Fibroblast of skin of left quadriceps (primary cell): ENCODE measurements at places on chromosomes 16 and 17.

DNA sequence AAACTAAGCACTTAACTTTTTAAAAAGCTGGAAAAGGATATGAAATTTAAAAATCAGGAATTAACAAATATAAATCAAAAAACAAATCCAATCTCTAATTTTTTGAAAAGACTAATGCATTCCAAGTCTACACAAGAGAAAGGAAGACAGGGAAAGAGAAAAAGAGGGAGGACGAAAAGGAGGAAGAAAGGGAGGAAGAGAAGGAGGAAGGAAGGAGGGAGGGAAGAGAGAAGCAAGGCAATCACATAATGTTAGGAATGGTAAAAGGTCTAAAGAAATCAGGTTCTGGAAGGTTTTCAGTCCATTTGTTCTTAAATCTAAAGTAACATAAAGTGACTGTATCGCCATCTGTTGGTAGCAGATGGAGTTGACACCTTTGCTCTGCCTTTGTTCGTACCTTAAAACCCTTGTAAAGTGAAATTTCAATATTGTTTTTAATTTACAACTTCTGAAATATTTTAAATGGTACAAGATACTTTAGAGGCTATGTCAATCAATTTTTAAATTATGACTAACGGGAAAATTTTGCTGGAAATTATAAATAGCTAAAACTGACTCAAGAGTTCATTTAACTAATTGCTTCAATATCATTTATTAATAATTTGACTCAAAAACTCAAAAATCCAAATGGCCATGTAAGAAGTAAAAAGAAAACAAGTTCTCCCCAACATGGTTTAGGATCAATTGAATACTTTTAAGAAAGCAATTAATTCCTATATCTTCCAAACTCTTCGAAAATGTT, 20.4 kb upstream of the CDYL2 start:
- DNase-seq = peak; percentile 27

GRCh38 chr16:56414366-56414765, 11.0 kb downstream of the AMFR start:
- DNase-seq = no peak

DNA sequence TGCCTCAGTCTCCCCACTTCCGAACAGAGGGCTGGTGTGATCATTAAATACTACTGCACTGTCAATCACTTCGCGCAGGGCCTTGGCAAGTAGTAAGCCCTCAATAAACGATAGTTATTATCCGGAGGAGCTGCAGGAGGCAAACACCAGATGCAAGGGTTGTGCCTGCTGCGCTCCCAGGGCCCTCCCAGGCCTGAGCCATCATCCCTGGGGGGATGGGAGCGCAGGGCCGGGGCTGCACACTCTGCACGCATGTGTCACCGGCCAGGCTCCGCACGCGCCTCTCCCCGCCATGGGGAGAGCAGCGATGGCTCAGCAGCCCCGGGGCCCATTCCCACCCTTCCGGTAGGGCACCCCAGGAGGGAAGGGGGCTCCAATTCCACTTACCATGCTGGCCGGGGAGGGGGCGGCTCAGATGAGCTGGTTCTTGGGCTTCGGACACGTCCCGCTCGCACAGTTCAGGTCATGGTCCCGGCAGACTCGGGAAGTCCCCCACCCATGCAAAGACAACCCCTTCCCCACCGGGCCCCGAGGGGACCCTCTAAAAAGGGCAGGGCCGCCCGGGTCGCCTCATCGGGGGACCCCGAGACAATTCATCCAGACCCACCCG, 681 bp downstream of the XPO6 start:
- no peak for DNase-seq

DNA sequence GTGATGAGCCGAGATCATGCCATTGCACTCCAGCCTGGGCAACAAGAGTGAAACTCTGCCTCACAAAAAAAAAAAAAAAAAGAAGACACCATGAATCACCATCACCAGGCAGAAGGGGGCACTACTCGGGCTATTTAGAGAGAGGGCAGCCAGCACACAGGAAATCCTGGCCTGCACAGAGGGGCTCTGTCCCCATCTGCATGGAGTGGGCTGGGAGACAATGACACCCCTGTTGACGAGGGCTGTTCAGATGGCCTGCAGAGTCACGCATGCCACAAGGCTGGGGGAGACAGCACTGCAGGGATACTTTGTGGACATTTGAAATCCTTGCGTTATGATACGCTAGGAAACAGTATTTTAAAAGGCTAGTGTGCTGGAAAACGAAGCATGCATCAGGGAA, 48.3 kb downstream of the CUEDC1 start:
- DNase-seq = no peak

DNA sequence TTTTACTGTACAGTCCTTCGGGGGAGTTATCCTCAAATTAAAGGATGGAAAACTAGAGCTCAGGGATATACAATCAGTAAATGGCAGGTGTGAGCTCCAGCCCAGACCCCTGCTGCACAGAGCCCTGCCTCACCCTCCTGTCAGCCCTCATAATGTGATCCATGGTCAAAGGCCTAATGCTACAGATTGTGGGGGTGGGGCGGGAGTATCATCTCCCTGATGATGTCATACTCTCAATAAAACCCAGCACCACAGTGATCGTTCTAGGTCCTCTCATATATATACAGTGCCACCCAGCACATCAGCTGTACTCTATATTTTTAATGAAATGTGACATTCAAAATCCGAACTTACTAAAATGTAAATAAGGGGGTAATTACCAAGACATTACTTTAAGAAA, 61.5 kb downstream of the SLC39A11 start:
- no peak for DNase-seq

- DNase-seq = no peak
Measured at GRCh38 chr17:4938688-4939545, 929 bp downstream of the SLC25A11 start.

DNA sequence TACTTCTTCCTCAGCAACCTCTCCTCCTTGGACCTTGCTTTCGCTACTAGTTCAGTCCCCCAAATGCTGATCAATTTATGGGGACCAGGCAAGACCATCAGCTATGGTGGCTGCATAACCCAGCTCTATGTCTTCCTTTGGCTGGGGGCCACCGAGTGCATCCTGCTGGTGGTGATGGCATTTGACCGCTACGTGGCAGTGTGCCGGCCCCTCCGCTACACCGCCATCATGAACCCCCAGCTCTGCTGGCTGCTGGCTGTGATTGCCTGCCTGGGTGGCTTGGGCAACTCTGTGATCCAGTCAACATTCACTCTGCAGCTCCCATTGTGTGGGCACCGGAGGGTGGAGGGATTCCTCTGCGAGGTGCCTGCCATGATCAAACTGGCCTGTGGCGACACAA, 429 bp downstream of the OR2C1 start:
- no peak for DNase-seq

- no peak for DNase-seq
Measured at GRCh38 chr17:28487881-28488532, 14.6 kb downstream of the SLC13A2 start.

DNA sequence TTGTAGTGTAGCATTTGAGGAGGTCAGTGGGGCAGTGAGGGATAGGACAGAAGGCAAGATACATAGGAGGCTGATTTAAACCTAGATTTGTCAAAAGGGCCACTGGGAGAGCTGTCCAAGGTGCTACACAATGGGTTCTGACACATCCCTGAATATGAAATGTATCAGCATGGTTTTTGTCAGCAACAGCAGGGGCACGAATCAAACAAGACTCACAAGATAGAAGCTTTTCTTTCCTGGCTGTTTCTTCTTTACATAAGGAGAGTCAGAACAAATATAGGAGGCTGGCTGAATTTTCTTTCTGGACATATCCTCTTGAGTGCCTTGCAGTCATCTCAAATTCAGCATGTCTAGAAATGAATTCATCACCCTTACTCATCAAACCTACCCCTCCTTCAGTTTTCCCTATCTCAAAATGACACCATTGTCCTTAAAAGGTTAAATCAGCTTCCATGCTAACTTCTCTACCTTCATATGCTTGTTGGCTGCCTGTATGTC, 130.5 kb downstream of the NPIPB5 start:
- DNase-seq = no peak

- no peak for DNase-seq
Measured at GRCh38 chr17:11205659-11206058, 35.4 kb upstream of the SHISA6 start.

DNA sequence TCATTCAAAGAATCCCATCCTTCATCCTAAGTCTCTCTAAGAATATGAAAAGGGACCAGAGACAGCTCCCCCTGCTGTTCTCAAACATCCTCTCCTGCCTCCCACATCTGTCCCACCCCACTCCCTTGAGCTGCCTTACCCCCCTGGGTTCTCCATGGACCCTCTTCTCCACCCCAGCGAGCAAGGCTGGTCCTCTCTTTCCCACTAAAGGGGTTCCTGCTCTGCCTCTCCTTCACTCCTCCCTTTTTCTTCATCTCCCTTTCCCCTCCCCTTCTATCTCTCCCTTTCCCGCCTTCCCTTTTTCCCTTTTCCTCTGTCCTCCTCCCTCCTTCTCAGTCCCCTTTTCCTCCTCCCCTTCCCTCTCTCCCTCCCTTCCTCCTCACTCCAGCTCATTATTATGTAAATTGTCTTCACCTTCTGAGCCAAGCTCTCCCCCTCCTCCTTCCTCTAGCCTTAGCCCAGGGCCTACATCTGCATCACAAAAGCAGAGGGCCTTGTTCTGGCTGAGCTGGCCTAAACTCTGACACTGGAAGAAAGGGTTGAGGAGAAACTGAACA, 90.0 kb downstream of the GNAO1 start:
- DNase-seq = no peak

- DNase-seq = no peak
Measured at GRCh38 chr17:3012926-3013581, 50.4 kb downstream of the OR1D5 start.

DNA sequence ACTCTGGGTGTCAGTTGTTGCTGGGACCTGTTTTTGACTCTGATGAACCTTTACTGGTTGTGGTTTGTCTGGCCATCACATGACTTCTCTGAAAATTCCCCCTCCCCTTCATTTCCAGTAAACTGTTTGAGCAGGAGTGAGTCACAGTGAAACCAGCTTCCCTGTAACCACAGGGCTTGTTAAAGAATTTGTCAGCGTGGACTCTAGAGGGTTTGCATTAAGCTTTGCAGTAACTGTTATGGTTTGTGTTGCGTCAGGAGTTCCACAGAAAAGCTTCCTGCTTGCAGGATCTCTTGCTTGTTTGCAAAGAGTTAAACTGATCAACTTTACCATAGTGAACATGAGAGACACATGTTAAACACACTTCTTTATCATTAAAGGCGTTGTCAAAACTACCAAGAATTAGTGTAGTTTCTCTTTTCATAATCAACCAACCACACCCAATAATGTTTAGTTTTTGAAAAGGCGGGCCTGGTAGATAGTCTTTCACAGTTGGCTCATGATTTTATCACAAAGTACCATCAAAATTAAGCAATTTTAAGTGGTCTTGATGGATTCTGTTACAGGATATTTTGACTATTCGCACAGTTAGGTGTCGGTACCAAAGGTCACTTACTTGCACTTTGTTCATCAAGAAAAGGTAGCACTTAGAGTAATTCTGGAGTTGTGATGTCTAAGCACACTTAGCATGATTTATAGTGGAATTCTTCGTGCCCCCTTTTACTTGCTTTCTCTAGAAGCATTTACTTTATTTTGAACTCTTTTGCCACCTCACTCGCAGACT, 79.3 kb downstream of the VMP1 start:
- DNase-seq = peak; percentile 100

- peak; percentile 9 for DNase-seq
Measured at GRCh38 chr17:63024716-63025115, 58.7 kb downstream of the TANC2 start.

DNA sequence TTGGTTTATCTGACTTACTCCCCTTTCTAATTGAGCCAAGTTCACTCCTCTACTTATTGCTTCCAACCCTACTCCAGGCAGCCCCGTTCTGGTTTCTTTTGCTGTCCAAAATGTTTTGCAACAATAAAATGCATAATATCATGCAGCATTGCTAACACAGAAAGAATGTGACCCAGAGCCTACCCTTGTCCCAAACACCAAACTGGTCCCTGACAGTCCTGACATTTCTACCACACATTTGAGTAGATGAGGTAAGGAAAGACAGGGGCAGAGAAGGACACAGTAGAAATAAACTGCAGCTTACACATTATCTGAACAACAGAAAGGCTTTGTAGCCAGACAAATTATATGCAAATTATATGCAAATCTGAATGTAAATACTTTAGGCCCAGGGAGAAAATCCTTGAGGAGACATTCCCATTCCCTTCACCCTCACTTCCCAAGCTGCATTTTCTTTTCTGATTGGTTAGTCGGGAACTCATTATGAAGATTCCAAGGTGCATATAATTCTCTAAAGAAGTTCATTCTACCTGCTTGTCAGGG, 31.6 kb downstream of the SOX9 start:
- no peak for DNase-seq

GRCh38 chr16:66895999-66896398, 15.7 kb downstream of the PDP2 start:
- no peak for DNase-seq

DNA sequence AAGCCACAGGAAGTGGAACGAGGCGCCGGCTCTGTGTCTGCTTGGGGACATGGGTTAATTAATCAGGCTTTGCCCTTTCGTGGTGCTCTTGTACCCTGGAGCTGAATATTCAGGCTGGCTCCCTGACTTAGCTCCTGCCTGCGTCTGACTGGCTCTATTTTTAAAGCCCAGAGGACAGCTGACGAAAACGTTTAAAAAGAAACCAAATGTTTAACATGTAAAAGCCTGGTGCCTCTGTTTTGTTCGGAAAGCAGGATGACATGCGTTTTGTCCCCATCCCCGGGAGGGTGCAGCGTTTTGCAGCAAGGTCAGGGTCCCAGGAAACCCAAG, 61.1 kb downstream of the NT5M start:
- DNase-seq = no peak

- DNase-seq = no peak
Measured at GRCh38 chr17:59300941-59301340, 30.5 kb upstream of the YPEL2 start.

DNA sequence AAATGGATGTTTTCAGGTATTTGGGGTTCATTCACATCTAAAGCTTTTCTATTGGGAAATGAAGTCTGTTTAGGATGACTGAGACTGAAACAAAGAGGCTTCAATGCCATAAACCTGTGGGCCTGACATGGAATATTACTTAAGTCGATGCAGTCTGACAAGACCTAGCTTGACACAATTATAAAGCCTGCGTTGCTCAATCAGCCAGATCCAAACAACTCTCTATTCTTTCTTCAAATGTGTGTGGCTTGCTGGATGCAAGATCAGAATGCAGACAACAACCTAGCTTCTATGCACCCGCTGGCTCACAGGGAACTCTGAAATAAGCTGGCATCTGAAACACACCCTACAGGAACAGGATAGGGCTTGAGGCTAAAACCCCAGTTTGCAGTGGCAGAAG, 40.0 kb downstream of the RFFL start:
- no peak for DNase-seq

DNA sequence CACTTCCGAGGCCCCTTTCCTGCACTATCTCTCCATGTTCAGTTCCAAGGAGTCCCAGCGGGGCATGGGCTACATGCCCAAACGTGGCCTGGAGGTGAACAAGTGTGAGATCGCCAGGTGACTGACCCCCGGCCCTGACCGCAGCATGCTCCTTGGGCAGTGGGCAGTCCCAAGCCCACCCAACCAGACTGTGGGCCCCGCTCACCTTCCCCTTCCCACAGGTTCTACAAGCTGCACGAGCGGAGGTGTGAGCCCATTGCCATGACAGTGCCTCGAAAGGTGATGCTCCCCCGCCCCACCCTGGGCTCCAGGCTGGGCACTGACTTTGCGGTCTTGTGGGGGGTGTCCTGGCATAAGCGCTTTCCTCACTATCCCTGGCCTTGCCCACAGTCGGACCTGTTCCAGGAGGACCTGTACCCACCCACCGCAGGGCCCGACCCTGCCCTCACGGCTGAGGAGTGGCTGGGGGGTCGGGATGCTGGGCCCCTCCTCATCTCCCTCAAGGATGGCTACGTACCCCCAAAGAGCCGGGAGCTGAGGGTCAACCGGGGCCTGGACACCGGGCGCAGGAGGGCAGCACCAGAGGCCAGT, 4.7 kb downstream of the CORO1A start:
- no peak for DNase-seq

GRCh38 chr17:38702166-38702915, 2.7 kb upstream of the MLLT6 start:
- peak; percentile 62 for DNase-seq
